Effector memory CD8-positive, alpha-beta T cell (primary cell): ENCODE measurements at places on chromosomes 2 and 18.

GRCh38 chr2:9232886-9233285 is 26.3 kb downstream of the ASAP2 start:
- no peak for DNase-seq

DNA sequence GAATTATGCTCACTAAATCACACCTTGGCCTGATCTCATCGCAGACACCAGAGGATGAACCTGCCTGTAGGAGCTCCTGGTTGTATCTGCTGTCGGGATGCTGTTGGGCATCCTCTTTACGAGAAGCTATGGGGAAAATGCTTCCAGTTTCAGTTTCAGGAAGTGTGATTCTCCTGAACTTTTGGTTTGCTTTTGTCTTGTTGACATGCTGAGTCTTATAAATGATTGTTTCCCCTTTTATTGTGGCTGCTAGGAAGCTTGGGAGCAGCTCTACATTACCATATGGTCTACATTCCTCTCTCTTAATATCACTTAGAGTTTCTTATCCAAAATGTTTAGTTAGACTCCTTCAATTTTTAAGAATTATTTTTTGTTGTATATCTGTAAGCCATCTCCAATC is 227.5 kb downstream of the MTX2 start:
- no peak for DNase-seq

DNA sequence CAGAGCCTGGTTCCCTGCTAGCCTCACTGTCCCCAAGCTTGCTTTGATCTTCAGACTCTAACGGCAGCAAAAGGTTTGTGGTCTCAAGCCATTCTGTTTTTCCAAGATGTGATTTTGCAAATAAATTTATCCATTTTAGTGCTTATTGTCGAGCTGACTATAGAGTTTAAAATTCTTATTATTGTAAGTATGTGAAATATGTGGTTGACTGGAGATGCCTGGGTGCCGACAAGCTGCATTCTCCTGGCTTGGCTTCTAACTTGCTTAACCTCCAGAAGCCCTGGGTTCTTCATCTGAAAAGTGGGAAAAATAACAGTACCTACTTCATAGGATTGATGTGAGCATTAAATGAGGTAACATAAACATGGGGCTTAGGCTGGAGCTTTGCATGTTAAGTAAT is 9.9 kb upstream of the EDAR start:
- no peak for DNase-seq

GRCh38 chr18:13305301-13305700 is 86.7 kb downstream of the LDLRAD4 start:
- no peak for DNase-seq

DNA sequence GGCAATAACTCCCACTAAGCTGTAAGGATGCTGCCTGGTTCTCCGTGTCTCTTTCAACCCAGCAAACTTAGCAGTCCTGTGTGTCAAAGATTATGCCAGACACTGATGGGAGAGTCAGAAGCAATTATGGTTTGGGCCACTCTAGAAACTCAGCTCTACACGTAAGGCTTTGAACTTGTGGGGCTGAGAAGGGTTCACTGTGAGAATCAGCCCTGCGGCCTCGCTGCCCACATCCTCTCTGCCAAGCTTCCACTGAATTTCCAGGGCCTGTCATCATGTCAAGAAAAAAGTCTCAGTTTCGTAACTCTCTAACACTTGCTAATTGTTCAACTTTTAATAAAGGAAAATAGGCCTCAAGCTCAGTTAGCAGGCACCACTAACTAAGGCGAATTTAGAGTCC is 308.8 kb upstream of the LYPD1 start:
- no peak for DNase-seq

DNA sequence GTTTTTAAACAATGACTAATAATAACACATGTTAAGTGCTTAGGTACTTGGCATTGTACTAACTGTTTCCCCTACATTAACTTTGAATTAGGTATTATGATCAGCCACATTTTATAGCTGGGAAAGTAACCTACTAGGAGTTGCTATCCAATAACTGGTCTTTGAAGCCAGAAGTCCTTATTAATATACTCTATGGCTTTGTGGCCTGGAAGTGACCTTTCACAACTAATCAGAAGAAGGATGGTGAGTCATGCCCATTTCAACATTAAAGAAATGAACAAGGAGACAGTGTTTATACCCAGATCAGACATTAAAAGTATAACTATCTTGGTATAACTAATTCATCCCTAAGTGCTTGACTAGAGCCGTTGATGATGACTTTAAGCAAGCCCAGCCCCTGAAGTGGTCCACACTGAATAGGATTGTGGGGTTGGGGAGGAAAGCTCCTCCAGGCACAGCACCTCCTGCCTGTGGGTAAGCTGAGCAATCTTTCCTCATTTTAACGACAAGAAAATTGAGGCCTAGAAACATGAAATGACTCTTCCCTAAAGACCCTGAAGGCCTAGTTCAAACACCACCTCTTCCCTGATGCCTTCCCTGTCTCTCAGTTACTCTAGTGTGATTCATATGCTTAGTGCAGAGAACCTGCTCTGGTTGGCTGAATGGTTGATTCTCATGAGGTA is 71.6 kb upstream of the RFX8 start:
- no peak for DNase-seq

DNA sequence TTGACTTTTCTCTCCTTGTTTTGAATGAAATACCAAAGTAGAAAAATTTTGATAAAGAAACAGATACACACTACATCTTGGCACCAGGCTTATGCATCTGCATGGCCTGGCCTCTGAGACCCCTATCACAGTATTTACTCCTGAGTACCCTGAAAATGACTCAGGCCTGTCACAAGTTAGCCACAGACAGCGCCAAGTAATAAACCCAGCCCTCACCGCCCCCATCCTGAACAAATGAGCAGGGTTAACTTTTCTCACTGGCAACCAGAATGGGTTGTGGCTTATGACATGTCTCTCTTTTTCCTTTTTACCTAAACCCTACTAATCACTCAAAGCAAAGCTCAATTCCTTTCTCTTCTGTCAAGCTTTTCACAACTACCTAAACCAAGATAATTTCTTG is 35.3 kb downstream of the SPRED2 start:
- no peak for DNase-seq

DNA sequence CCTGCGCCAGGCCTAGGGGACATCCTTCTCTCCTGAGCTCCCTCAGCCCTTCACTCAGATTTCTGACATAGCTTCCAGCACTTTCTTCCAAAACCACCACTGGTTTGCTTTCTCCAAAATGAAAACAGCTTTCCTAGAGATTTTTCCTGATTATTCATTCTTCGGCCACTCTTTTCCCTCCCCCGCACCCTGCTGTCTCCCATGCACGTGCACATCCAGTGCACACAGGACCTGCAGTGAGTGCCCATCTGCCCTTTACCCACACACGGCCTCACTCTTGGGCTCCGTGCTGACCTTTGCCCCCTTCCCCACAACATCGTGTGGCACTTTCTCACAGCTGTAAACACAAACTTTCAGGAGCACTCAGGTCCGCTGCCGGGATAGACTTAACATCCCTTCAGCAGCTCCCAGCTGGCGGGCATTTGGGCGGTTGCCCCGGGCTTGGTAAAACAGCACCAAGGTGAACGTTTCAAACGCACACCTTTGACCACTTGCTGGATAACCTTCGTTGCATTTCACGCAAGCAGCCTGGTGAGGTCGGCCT is 25.8 kb downstream of the KIF1A start:
- no peak for DNase-seq

GRCh38 chr2:143936848-143937722 is 582.8 kb downstream of the ZEB2 start:
- DNase-seq: no peak

GRCh38 chr2:60480089-60480773 is 73.2 kb downstream of the BCL11A start:
- DNase-seq: no peak

DNA sequence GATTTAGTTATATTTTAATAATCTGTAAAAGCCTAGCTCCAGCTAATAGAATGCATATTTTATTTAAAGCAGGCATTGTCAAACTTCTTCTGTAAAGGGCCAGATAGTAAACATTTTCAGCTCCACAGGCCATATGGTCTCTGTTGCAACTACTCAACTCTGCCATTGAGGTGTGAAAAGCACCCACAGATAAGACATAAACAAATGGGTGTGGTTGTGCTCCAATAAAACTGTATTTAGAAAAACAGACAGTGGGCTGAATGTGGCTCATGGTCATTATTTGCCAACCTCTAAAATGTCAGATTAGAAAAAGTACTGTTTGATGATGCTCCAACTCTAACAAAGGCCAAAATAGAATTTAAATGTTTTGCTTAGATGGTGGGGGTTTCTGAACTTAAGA is 519.9 kb downstream of the RNF144A start:
- no peak for DNase-seq

- DNase-seq: no peak
These were observed 45.9 kb downstream of the NCK2 start for GRCh38 chr2:105790461-105791149.

DNA sequence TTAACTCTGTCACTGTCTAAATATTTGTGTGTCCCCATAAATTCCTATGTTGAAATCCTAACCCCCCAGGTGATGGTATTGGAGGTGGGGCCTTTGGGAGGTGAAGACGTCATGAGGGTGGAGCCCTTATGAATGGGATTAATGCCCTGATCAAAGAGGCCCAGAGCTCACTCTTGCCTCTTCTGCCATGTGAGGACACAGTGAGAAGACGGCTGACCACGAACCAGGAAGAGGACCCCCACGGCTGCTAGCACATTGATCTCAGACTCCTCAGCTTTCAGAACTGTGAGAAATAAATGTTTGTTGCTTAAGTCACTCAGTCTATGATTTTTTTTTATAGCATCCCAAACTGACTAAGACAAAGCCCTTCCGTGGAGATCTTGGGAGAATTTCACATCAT is 71.2 kb downstream of the BCL2L11 start:
- no peak for DNase-seq

GRCh38 chr2:201969938-201970785 is 63.5 kb upstream of the FZD7 start:
- DNase-seq: no peak
